Activated CD4-positive, alpha-beta T cell treated with anti-CD3 and anti-CD28 coated beads, Interleukin-2, amount 50 U/mL, for 4 hours (primary cell): ENCODE measurements at places on chromosomes 7 and 10.

DNA sequence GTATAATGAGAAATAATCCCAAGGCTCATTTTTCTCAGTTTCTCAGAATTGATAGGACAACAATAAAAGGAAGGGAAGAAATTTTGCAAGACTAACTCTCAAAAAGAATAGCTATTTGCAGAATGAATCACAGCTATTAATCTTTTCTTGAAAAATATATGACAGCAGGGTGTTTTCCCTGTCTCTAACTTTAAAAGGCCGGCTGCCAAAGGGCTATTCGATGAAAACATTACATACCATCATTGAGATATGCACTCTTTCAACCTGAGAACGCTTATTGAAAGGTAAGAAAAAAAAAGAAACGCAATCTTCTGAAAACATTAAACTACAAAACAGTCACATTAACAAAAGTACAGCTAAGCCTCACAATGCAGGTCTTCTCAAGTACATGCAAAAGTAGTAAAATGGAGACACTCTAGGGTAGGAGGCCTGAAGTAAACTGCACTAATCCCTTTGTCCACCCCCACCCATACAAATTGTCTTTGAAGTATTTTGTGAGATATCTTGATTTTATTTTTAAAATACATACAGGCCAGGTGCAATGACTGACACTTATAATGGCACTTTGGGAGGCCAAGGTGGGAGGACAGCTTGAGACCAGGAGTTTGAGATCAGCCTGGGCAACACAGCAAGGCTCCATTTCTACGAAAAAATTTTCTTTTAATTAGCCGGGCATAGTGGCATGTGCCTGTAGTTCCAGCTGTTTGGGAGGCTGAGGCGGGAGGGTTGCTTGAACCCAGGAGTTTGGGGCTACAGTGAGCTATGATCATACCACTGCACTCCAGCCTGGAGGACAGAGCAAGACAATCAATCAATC, 83.0 kb downstream of the PARD3 start:
- DNase-seq, result no peak

DNA sequence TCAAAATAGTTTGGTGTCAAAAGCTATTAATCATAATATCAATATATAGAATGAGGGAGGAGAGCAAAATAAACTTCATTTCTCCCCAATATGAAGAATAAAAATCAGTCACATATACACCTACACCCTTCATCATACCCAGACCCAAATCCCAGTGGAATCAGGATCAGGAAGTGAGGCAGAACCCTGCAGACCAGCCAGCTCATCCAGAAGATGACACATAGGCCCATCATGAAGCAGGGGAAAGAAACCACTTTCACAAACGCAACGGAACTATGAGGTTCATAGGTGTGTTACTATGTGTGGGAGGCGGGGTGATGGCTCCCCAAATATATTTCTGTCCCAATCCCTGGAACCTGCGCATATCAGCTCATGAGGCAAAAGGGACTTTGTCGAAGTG, 89.0 kb downstream of the RSU1 start:
- DNase-seq, result no peak

GRCh38 chr7:141322383-141322782, 228.8 kb upstream of the AGK start:
- DNase-seq, result no peak

GRCh38 chr7:149316606-149317005, 54.6 kb downstream of the ZNF783 start:
- DNase-seq, result no peak

- DNase-seq, result no peak
These were observed 56.9 kb downstream of the NEUROG3 start for GRCh38 chr10:69516316-69516715.

GRCh38 chr7:26686448-26686981, 177.9 kb downstream of the SKAP2 start:
- DNase-seq, result no peak
